Stimulated activated CD8-positive, alpha-beta memory T cell treated with anti-CD3 and anti-CD28 coated beads, Interleukin-4, amount 100 ng/mL, for 24 hours (primary cell): ENCODE measurements at places on chromosomes 12 and 14.

- no peak for DNase-seq
Observed at GRCh38 chr12:28108599-28108998, 81.7 kb upstream of the CCDC91 start.

DNA sequence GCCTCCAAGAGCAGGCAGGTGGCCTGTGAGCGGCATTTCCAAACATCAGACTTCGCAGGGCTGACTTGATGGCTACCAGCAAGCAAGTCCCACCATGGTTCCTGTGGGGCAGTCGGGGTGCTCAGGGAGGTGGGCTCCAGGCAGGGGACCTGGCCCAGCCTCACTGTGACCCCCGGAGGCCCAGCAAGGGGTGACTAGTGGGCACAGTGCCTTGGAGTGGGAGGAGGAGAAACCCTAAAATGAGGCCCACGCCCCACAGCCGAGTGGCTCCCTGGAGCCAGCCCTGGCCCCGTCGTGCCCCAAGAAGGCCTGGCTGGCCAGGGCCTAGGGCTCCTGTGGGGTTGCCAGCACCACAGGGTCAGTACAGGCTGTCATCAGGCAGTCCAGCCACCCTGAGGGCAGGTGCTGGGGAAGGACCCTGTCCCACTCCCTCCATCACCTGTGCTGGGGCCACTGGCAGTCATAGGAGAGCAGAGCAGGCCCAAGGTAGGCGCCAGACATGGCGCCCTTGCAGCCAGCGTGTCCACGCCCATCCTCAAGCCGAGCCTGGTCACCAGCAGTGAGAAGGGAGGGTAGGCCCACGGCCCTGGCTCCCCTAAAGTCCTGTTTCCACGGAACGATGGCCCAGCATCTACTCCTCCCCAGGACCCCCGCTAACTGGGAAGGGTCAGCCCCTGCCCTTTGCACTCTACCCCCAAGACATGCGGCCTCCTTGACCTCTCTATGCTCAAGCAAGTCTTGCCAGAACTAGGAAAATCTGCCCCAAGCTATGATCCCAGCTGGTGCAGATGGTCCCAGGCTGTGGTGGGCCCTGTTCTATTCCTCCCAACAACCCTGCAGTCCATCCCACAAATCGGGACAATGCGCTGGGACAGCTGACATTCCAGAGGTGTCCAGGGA lies 144.2 kb upstream of the C14orf180 start:
- DNase-seq: no peak

- DNase-seq: no peak
Observed at GRCh38 chr14:37246427-37246829, 48.7 kb downstream of the MIPOL1 start.

DNA sequence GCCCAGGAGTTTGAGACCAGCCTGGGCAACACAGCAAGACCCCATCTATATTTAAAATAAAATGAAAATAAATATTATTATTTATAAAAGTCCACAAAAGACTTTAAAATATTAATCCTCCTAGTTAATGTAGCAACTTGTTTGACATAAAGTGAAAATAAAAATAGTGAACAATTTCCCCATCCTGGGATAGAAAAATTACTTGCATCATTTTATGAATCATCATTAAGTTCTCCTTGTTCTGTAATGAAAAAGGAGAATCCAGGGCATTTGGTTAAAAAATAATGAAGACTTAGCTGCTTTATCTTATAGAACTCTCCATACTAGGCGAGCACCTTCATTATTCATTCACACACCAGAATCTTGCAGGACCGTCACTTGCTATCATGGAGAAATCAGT lies 66.1 kb downstream of the ELK3 start:
- DNase-seq: no peak

DNA sequence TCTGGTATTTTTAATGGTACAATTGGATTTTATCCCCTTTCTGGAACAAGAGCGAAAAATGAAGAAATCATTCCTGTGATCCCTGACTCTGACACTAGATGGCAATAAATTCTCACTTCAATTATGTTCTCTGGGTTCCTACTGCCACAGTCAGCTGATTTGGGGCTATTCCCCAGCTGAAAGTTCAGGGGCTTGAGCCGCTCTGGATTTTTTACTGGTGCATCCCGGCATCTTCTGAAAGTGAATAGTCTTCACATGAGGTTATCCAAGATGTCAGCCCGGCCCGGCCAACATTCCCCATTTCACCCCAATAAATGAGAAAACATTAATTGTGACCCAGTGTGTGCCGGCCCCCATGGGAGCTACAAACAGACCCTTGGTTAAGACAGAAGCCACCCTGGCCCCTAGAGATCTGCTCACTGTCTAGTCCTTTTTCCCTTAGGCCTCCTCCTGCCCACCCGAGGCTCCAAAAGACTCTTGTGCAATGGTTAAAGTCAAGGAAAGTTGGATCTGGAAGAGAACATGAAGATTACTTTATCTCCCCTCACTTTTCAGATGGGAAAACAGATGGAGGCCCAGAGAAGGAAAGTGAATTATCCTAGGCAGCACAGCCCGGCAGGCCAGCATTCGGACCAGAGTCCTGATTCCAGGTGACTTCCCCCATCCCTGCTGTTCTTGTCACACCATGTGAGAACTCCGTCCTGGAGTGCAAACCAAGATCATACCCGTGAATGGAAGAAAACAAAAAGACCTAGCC lies 20.8 kb downstream of the CKAP4 start:
- no peak for DNase-seq

GRCh38 chr12:89439941-89440340 lies 84.7 kb downstream of the GALNT4 start:
- no peak for DNase-seq

GRCh38 chr12:71799106-71799505 lies 40.5 kb upstream of the TBC1D15 start:
- no peak for DNase-seq

- DNase-seq: no peak
Observed at GRCh38 chr12:69511469-69512267, 41.5 kb downstream of the FRS2 start.

GRCh38 chr12:96120359-96121100 lies 73.6 kb upstream of the ELK3 start:
- no peak for DNase-seq

DNA sequence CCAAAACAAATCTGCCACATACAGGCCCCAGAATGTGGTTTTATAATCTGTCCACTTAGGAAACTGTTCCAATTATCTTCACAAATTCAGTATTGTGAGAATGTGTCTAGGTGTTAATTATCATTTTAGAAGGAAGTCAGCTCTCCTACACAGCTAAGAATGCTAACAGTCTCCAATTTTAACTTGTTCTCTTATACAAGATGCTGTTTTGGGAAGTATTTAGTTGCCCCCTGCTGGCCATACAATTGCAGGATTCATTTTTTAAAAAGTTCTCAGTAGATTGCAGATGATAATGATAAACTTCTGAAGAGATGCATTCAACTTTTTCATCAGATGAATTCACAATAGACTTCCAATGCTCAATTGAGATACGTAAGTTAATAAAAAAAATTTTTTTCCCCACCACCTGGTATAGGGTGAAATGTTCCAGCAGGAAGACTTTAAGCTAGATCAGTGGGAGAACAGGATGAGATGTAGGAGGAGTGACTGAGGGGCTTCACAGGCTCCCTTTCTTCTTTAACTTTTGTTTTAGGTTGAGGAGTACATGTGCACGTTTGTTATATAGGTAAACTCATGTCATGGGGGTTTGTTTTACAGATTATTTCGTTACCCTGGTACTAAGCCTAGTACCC lies 27.3 kb upstream of the OSBPL8 start:
- DNase-seq: no peak

- no peak for DNase-seq
Observed at GRCh38 chr14:92944976-92945375, 22.0 kb downstream of the CHGA start.

- DNase-seq: no peak
Observed at GRCh38 chr12:131075611-131076010, 121.9 kb downstream of the ADGRD1 start.

DNA sequence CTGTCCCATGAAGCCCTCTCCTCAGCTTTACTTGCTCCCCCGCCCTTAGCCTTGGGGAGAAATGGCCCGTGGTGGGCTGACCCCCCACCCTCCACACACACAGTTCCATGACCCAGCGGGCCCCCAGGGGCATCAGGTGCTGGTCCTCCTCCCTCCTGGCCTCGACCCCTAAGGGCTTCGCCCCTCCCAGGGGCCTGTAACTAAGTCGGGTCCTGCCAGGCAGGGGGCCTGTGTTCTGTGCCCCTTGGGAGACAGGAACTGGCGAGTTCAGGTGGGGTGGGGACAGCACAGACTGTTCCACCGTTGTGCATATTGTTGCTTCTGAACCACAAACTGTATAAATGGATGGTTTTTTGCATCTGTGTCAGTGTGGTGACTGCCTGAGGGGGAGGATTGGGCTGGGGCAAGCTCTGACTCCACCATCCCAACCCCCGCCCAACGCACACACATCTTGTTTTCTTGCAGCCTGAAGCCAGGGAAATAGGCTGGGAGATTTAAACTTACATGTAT lies 8.8 kb downstream of the TAMALIN start:
- DNase-seq: no peak

DNA sequence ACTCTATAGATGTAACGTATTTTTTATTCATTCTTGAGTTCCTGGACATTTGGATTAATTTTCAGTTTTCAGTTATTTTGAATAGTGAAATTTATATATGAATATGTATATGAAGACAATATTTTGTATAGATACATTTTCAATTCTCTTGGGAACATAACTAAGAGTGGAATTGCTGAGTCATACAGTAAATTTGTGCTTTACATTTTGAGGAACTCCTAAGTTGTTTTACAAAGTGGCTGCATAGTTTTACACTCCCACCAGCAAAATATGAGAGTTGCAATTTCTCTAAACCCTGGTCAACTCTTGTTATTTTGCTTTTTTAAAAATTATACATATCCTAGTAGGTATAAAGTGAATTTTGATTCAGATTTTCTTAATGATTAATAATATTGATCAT lies 1838.6 kb upstream of the SEL1L start:
- DNase-seq: no peak

DNA sequence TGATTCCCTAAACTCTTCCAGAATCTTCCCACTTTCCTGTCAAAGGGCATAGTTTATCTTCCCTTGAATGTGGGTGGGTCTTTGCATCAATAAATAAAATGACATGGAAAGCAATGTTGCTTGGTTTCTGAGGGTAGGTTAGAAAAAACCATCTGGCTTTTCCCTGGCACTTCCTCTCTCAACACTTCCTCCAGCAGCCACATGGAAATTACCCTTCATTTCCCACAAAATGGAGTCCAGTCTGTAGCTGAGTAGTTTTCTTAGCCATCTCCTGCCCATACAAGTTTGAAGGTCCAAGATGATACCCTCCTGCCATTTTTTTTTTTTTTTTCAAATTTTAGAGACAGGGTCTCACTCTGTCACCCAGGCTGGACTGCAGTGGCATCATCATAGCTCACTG lies 11.1 kb upstream of the NDUFA12 start:
- no peak for DNase-seq

GRCh38 chr14:69504775-69505174 lies 20.2 kb downstream of the PLEKHD1 start:
- DNase-seq: no peak

- DNase-seq: no peak
Observed at GRCh38 chr14:69989622-69990021, 110.4 kb downstream of the SMOC1 start.

DNA sequence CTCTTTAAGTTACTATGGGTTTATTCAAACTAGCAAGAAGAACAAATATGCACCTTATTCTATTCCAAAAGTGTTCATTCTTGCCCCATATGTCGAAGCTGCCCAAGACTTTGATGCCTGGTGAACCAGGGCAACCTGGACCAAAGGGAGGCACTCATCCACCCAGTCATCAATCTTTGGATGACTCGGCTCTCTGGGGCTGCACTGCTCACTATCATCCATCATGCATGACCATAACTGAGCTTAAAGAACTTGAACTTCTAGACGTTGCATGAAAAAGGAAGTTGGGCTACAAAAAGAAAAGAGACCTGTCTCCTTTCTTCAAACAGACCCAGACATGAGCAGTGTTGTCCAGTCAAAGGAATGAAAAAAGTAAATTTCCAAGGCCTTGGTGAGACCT lies 1.2 kb downstream of the KRT4 start:
- no peak for DNase-seq

- no peak for DNase-seq
Observed at GRCh38 chr12:69324797-69325466, 23.2 kb upstream of the LYZ start.

DNA sequence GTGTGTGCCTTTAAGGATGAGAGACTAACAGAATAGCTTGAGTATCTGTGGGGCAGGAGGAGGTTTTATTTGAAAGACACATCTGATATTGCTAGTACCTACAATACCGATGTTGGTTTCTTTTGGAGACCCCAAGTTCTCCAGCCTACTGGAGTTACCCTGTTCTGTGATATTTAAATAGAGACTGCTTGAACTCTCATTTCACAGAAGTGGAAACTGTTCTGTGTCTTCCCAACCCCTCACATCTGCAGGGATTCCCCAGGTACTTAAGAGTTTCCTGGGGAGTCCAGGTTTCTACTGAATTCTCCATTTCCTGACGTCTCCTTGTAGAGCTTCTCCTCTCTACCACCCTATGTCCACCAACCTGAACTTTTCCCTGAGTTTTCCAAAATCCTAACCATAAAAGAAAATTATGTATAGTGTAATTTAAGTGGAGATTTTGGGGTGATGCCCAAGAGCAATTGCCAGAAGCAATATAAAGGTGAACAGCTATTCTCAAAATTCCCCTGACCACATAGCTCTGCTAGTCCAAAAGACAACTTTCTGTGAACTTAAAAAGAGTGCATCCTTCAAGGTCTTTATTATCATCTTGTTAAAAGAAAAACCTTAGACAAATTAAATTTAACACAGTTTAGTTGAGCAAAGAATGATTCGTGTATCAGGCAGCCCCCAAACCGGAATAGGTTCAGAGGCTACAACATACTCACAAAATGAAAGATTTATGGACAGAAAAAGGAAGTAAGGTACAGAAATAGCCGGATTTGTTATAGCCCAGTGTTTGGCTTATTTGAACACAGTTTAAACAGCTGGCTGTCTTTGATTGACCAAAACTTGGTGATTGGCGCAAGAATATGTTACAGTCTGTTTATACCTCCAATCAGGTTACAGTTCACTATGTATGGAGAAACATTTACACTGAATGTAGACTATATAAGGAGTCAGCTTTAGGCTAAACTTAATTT lies 373.4 kb downstream of the NUAK1 start:
- no peak for DNase-seq

GRCh38 chr14:68279777-68280233 lies 460.2 kb downstream of the RAD51B start:
- no peak for DNase-seq

DNA sequence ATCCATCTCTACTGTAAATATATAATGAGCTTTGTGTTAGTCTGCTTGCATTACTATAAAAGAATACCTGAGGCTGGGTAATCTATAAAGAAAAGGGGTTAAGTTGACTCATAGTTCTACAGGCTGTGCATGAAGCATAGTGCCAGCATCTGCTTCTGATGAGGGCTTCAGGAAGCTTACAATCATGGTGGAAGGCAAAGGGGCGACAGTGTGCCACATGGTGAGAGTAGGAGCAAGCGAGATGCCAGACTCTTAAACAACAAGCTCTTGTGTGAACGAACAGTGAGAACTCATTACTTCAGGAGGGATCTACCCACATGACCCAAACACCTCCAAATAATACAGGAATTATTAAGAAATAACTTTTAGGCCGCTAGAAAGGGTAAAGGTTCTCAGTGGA lies 28.1 kb downstream of the APOBEC1 start:
- DNase-seq: no peak
